ENCODE measurements at places on chromosomes 2 and 18.

DNA sequence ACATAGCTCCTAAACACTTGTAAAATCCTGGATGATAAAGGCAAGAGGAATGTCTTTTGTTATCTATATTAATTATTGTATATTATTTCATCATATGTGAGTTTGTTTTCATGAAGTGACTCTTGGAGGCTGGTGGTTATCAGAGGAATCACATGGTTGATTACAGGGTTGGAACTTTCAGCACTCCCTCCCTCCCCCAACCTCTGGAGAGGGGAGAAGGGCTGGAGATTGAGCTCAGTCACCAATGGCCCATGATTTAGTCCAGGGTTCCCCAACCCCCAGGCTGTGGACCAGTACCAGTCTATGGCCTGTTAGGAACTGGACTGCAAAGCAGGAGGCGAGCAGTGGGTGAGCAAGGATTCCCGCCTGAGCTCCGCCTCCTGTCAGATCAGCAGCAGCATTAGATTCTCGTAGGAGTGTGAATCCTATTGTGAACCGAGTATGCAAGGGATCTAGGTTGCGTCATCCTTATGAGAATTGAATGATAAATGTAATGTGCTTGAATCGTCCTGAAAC is 37.7 kb downstream of the FBXO48 start:
- no peak for DNase-seq

GRCh38 chr2:61470122-61470951 is 550 bp downstream of the USP34 start:
- peak; percentile 68 for DNase-seq

- no peak for DNase-seq
Measured at GRCh38 chr2:158926478-158926948, 41.9 kb upstream of the TANC1 start.

DNA sequence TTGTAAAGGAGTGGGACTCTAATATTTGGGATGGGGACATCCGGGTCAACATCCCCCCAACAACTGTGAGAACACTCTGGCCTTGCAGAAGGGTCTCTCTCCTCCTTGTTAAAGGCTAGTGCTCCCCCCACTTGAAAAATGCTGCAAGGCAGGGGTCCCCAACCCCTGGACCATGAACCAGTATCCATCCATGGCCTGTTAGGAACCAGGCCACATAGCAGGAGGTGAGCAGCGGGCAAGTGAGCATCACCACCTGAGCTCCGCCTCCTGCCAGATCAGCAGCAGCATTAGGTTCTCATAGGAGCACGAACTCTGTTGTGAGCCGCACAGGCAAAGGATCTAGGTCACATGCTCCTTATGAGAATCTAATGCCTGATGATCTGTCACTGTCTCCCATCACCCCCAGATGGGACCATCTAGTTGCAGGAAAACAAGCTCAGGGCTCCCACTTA is 243.9 kb upstream of the ID2 start:
- no peak for DNase-seq

- no peak for DNase-seq
Measured at GRCh38 chr2:160372010-160372356, 121.6 kb downstream of the RBMS1 start.

GRCh38 chr2:107466241-107466640 is 360.5 kb upstream of the RGPD4 start:
- DNase-seq, result no peak

DNA sequence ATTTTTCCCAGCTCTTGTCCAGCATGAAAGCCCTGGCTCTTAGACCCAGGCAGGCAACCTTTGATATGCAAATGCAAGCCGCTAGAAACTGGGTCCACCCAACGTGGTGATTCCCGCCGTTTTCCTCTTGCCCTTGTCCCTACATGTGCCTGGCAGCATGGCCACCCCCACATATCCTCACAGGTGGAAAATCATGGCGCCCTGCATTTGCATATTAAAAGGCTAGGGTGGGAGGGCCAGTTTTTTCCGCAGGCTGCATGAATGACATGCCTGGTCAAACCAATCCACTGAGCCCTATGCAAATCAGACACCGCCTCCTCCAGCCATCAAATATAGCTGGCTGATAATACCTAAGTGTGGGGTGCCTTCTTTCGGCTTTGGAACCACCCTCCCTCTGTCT is 1091.8 kb upstream of the NXPH2 start:
- no peak for DNase-seq

- no peak for DNase-seq
Measured at GRCh38 chr2:156129227-156129626, 203.3 kb downstream of the NR4A2 start.

DNA sequence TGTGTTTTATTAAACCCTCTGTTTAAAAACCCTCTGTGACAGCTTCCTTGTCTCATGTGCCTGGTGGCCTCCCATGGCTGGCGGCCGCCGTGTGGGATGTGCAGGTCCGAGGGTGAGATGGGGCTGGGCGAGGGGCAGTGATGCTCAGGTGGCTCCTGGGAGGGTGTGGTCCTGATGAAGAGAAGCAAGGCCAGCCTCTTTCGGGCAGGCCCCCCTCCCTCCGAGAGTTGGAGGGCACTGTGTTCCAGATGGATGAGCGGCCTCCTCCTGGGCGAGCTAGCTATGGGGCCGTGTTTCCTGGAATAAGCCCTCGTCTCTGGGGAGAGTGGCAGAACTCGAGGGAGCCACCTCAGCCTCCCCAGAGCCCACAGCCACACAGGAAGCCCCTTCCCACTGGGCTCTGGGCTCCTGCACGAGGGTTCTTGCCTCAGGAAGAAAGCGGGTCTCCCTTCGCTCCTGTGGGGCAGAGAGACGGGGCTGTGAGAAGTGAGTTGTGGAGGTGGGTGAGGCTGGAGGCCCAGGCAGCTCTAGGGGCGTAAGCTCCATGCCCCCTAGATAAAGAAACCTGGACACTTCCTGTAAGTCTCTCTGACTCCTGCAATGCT is 72.1 kb downstream of the ASB1 start:
- no peak for DNase-seq
